ENCODE measurements at places on chromosomes 6 and 20.

- DNase-seq: no peak
Measured at GRCh38 chr6:107444277-107444676, 15.1 kb downstream of the PDSS2 start.

GRCh38 chr20:35967979-35968640 is at the start of gene CNBD2:
CNBD2 (plus strand) TSS chr20:35968590; CDS start chr20:35968763, 173 bp downstream.
- DNase-seq: no peak

DNA sequence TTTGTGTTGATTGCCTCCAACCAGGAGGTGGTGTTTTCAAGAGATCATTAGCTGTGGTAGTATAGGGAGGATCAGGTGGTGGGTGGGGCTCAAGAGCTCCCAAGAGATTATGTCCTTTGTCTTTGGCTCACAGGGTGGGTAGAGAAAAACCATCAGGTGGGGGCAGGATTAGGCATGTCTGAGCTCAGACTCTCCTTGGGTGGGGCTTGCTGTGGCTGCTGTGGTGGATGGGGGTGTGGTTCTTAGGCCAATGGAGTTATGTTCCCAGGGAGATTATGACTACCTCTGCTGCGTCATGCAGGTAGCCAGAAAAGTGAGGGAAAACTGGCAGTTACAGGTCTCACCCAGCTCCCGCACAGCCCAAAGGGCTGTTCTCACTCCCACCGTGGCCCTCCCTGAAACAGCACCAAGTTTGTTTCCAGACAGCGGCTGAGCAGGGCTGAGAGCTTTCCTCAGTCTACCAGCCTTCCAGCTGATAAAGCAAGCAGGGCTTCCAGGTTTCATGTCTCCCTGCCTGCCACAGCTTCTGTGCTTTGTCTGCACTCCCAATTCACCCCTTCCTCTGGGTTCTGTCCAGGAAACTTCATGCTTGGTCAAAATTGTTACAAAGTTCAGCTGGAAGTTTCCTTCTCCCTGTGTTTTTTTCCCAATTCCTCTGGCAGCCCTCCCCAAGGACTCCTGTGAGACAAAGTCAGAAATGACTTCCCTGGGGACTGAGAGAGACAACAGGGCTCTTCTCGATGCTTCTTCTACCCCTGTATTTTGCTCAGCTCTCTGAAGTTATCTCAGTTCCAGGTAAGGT is 481.1 kb upstream of the MAN1A1 start:
- DNase-seq: peak; percentile 7

- DNase-seq: no peak
Measured at GRCh38 chr6:148986608-148987007, 239.8 kb downstream of the UST start.

GRCh38 chr6:32070814-32071543 is 32.8 kb downstream of the CYP21A2 start:
- no peak for DNase-seq

GRCh38 chr6:14863902-14864850 is 381.7 kb upstream of the JARID2 start:
- no peak for DNase-seq

DNA sequence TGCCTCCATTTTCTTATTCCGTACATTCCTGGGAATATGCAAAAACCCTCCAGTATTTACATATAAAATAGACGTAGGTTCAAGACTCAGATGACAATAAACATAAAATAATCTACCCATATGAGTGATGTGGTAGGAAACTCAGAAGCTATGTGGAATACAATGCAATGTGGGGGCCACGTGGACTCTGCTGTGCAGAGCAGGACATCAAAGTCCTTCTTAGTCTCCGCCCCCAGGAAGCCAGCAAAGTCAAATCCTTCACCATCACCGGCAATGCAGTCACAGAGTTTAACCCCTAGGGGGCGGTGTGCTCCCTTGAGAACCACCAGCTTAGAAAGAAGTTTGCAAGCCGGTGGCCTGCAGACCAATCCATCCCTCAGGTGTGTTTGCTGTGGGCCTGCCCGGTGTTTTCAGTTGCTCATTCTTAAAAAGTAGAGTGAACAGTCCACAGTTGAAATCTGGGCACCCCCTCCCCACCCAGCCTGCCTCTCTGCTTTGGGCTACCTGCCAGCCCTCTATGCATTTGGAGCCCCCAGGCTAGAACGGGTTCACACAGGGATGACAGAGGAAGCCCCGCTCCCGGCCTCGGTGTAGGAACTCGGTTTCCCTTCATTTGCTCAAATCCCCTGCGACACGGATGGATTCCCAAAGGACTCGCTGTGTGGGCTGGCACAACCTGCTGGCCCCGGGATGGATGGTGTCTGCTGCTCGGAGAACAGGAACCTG is 59.9 kb downstream of the SULF2 start:
- DNase-seq: peak; percentile 69

DNA sequence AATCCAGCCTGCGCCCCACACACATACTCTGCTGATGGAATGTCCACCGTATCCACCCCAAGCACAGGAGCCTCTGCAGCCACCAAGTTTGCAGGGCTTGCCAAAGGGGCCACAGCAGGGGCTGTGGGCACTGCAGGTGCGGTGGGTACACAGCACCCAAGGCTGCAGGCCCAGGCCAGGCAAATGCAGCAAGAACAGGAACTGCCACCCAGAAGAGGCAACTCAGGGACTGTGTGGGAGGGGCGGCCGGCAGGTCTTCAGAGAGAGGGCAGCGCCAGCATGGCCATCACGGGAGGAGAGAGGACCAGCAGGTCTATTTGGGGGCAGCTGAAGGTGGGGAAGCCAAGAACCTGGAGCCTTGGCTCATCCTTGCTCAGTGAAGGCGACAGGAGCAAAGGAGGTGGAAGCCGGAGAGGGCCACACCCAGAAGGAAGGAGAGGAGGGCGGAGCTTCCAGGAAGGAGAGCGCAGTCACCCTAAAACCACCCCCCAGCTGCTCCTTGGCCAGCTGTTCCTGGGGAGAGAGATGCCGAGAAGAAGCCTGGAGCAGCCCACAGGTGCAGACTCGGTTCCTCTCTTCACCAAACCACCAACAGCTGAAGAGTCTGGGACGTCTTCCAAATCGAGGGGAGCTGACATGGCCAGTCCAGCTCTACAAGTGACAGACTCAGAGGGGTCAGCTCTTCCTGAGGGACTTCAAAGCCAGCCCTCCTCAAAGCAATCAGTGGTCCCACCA is 265.1 kb upstream of the CDYL start:
- DNase-seq: no peak

- no peak for DNase-seq
Measured at GRCh38 chr6:166910601-166911000, 45.7 kb downstream of the RNASET2 start.

GRCh38 chr6:37897321-37897720 is 77.8 kb downstream of the ZFAND3 start:
- no peak for DNase-seq

DNA sequence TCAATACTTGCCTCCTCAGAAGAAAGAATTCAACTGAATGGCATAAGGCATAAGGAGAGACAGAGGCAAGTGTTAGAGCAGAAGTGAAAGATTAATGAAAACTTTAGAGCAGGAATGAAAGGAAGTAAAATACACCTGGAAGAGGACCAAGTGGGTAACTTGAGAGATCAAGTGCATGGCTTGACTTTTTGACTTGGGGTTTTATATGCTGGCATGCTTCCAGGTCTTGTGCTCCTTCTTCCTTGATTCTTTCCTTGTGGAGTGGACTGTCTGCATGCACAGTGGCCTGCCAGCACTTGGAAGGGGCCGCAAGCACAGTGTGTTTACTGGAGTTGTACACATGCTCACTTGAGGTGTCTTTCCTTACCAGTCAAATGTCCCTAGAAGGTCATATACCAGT is 222.1 kb upstream of the UFL1 start:
- DNase-seq: no peak

DNA sequence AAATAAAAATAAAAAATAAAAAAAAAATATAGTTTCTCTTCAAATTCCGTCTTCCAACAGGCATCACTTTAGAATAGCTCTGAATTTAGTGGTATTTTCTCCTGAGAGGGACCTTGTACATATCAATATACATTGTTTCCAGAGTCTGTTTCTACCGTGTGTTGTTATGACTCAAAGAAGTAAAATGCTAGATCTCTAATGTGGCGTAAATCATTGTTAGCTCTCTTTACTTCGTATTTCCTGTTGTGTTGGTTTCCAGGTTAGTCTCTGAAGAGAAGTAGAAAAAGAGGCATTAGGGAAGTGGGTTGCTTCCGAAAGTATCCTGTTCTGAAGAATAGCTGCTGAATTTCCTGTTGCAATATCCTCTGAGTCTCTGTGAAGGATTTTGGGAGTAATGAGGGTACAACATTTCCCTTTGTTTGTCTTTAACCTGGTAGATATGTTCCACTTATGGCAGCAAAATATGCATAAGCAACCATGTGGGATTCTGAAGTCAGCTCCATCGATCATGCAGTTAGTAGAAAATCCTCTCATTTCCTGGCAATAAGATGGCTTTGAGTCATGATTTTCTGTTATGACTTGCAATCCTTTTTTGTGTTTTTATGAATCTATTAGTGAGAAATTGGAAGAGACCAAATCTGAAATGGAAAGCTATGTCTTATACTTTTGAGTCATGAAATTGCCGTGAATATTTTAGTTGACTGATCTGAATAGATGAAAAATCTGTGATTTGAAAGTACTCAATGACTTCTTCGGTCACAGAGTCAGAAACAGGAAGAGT is 42.0 kb upstream of the MCHR2 start:
- DNase-seq: no peak

DNA sequence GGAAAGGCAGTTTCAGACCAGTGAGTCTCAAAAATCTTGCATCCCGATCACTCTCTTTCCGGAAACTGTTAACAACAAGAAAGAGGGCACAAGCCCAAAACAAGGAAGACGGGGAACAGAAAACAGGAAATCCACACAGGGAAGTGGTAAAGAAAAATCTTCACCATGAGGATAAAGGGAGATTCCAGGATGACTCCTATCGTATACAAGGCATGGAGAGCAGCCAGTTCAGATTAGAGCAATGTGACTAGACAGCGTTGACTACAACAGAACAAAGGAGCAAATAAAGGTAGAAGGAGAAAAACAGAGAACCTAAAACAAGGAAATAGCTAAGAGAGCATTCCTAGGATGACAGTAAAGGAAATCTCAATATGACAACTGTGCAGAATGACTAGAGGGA is 26.5 kb downstream of the VNN1 start:
- no peak for DNase-seq

DNA sequence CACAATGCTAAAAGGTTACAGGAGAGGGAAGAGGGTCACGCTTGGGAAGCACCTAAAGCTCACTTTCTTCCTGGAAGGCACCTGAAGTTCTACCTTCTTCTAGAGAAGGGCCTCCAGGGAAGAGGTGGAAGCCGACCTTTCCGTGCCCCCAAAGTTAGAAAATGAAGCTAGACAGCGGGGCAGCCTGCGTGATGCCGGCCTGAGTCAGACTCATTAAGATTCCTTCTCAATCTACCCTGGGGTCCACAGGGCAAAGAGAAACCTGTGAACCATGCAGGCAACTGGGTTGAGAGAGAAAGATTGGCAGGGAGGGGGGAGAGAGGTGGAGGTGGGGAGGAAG is 54.8 kb upstream of the CCDC167 start:
- no peak for DNase-seq

DNA sequence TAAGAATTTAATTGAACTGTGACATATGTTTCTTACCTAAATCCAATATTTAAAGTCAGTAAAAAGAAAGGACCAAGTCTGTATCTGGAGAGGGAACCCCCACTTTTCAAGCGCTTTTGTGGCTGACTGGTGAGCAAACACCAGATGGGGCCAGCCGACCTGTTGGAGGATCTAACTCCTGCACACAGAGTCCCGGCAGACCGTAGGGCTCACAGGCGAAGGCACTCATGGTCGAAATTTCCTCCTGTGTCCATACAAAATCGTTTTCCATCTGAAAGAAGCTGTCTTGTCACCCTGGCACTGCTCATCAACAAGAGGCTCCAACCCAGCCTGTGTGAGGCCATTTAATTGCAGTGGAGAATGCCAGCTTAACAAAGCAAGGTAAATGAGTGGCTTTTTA is 94.0 kb downstream of the SCML4 start:
- DNase-seq: no peak

GRCh38 chr20:35515949-35516645 is 13.4 kb downstream of the C20orf173 start:
- no peak for DNase-seq

DNA sequence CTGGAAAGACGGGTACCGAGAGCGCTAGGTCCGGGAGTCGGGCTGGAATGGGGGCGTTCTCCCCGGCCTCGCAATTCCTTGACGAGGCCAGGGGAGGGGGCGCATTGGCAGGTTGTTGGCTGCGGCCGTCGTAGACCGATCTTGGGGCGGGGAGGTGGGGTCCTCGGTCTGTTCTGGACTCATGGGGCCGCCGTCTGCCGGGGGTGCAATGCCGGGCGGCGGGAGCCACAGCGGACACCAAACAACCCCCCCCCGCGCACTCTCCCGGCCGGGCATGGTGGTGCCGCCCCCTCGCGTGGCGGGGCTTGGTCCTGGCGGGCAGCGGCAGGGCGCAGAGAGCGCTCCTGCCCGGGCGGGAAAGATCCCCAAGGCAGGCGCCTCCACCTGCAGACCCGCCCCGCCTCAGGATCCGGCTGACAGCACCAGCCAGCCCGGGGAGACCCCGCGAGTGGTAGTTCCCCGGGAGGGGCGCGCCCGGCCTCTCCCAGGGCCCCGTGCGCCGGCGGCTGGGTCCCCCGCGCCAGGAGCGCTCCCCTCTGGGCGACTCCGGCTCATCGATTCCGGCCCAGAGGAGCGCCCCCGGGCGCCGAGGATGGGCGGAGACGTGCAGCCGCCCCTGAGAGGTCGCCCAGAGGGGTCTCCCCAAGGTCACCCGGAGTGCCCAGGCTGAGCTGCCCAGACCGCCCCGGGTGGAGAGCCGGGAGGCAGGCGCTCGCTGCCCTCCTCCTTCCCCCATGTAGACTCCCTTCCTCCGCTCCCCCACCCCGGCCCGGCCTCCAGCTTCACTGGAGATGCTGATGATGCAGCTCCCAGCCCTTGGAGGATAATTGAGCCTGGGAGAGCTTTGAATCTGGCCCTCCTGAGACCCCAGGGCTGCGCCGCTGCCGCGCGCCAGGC is 709 bp downstream of the PPP1R16B start:
- DNase-seq: no peak

DNA sequence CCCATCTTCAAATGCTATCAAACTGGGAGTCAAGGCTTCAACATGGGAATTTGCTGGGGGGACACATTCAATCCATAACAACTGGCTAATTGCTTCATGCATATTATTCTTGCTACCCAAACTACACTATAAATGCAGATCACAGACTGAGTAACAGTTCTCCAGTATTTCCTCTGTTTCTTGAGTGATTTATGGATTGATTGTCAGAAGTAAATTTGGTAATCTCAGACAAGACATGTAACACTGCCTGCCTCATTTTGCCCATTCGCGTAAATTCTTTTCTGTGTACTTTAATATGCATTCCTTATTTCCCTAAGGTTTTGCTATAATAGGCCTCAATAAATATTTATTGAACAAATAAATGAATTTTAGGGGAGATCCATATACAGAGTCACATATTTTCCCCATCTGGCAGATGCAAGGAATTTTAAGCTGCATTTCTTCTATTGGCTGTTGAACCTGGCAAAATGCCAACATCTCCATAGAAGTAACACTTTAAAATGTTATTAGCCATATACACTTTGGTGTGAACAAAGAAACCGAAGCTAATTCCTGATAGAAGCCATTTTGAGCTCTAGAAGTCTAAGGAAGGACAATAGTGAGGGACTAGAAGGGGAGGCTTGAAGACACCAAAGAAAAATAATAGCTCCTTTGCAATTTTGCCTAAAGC is 98.2 kb downstream of the QRSL1 start:
- DNase-seq: no peak

GRCh38 chr6:3746696-3747095 is 4.8 kb downstream of the PXDC1 start:
- DNase-seq: no peak
